ENCODE measurements at places on chromosomes 16 and 17. TPM values are rescaled to one million over a fixed set of nuclear protein-coding genes. Genes with fewer than 3 reads are reported as not detected.

- no peak for DNase-seq
These were observed 182.3 kb downstream of the PHKB start for GRCh38 chr16:47643323-47644000.

GRCh38 chr16:12724226-12724625 is 79.5 kb downstream of the CPPED1 start:
- no peak for DNase-seq

Gene RAB37
- 1.8 TPM for total RNA-seq

- DNase-seq = no peak
These were observed 513 bp downstream of the CRLF3 start for GRCh38 chr17:30824002-30824355.

GRCh38 chr17:81890447-81891302 is 711 bp downstream of the ALYREF start:
- no peak for DNase-seq

- DNase-seq = no peak
These were observed 4.1 kb downstream of the ACE start for GRCh38 chr17:63480826-63481487.
